ENCODE measurements at places on chromosomes 11 and 22.
A peak's percentile ranks its signal among the peaks of the same experiment; 100 is the strongest.

- peak; percentile 47 for DNase-seq
Observed at GRCh38 chr11:128776424-128777284, 82.8 kb downstream of the FLI1 start.

- peak; percentile 58 for DNase-seq
Observed at GRCh38 chr11:116563028-116563711, 209.6 kb downstream of the BUD13 start.

DNA sequence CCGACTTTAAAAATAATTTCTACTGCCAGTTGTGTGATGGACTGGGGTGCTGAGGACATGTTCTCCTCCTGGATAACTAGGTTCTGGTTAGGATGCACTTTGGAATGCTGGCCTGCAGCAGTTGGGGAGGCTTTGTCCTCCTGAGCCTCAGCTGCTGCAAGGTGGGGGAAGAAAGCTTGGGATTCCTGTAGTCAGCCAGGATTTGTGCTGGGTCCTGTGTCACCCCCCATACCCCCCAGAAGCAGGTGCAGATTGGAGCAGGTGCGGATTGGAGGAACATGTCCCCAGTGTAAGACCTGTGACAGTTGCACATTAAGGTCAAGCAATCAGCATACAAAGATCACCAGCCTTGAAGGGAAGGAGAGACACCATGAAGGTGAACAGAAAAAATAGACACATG is 51.1 kb downstream of the MED15 start:
- DNase-seq = no peak

- no peak for DNase-seq
Observed at GRCh38 chr11:66745356-66746235, 16.6 kb upstream of the SPTBN2 start.

DNA sequence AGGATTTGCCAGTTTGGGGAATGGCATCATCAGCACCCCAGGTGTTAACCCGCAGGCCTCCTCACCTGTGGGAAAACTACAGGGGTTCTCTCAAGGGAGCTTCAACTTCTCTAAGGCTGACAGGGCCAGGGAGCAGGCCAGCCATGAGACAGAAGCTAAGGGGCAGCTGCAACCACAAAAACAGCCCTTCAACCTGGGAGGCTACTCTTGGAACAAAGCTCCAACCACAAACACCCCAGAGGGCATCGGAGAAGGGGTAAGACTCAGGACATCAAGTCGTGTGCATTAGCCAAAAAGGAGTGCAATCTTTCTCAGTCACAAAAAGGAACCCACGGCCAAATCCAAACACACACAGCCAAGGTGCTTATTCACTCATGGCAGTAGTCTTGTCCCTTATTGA is 103.0 kb downstream of the PLEKHA7 start:
- no peak for DNase-seq

GRCh38 chr22:49882519-49883293 is 29.1 kb downstream of the ZBED4 start:
- peak; percentile 17 for DNase-seq

Measured in fibroblast of skin of right biceps (primary cell).